Naive thymus-derived CD4-positive, alpha-beta T cell (primary cell): ENCODE measurements at places on chromosomes 1 and 21.

- H3K4me1 ChIP-seq = no peaks in the 10 kb centered on the region
- DNase-seq = no peak
- H3K36me3 ChIP-seq = no peaks in the 10 kb centered on the region
- no peak overlapping the region for H3K27ac ChIP-seq
Observed at GRCh38 chr21:45334591-45335081, 46.9 kb upstream of the POFUT2 start.

DNA sequence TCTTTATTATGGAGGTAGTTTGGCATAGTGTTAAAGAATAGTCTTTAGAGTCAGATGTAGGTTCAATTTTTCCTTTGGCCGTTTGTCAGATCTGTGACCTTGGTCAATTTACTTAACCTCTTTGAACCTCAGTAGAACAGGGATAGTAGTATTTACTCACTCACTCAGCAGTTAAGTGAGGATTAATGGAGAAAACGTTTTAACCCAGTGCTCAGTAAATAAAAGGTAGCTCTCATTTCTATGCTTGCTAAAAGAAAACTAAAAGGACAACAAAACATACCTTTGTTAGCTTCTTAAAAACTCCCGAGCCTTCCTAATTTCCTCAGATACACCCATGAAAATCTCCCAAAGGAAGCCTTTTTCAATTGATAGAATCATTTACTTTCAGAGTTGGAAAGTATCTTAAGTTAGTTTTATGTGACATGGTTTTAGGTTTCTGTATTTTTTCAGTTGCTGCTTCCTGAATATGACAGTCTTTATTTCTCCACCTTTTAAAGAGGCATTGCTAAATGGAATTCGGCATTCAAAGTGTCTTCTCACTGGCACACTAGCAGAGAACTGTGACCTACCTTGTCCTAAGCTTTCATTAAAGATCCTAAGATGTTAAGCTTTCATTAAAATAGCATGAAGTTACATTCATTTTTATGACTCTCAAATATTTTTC is 7.8 kb downstream of the ABCD3 start:
- no peak overlapping the region for H3K4me3 ChIP-seq
- no peaks in the 10 kb centered on the region for H3K4me1 ChIP-seq
- no peaks in the 10 kb centered on the region for H3K36me3 ChIP-seq
- H3K27ac ChIP-seq = no peak overlapping the region
- DNase-seq = no peak
- no peaks in the 10 kb centered on the region for H3K27me3 ChIP-seq

DNA sequence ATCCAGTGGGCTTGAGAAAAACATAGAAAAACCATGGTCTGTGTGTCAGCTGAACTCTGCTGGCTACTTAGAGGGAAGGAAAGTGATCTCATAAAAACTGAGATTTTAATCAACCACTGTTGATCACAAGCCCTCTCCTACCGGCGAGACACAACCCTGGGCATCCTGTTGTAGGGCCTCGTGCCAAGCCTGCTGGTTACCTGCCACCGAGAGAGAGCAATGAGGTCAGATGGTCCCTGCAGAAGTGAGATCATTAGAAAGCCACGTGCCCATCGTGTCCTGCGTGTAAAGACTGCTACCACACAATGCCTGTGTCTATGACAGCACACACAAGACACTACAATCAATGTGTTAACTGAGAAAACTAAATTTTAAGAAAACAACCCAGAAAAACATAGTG is 41.7 kb upstream of the GPR153 start:
- H3K36me3 ChIP-seq = peaks cover 4% of the 10 kb centered on the region
- H3K4me1 ChIP-seq = no peaks in the 10 kb centered on the region
- no peak for DNase-seq
- no peaks in the 10 kb centered on the region for H3K27me3 ChIP-seq
- H3K4me3 ChIP-seq = no peak overlapping the region
- H3K27ac ChIP-seq = no peak overlapping the region

DNA sequence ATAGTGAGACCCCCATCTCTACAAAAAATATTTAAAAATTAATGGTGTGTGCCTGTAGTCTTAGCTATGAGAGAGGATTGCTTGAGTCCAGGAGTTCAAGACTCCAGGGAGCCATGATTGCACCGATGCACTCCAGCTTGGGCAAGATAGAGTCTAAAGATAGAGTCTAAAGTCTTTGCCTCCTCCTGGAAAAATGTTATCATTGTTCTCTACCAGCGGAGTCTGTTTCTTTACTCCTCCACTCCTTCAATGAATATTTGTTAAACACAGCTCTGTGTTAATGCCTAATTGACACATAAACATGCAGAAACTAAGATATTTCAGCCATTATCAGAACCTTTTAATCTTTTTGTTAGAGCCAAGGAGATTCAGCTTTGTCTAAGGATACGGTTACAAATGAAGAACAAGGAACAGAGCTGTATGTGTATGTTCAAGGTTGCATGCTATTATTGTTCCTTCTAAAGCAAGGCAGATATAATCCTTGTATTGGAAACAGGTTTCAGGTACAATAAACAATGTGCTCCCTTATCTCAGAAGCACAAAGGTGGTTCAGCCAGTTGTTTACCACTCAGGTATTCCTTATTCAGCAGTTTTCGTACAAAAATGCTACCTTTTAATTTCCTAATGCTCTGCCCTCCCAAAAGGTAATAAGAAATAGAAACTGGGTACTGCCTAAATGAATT is 15.4 kb downstream of the OVAAL start:
- H3K4me1 ChIP-seq = no peaks in the 10 kb centered on the region
- no peak overlapping the region for H3K27ac ChIP-seq
- H3K4me3 ChIP-seq = no peak overlapping the region
- H3K36me3 ChIP-seq = no peaks in the 10 kb centered on the region
- no peak for DNase-seq

DNA sequence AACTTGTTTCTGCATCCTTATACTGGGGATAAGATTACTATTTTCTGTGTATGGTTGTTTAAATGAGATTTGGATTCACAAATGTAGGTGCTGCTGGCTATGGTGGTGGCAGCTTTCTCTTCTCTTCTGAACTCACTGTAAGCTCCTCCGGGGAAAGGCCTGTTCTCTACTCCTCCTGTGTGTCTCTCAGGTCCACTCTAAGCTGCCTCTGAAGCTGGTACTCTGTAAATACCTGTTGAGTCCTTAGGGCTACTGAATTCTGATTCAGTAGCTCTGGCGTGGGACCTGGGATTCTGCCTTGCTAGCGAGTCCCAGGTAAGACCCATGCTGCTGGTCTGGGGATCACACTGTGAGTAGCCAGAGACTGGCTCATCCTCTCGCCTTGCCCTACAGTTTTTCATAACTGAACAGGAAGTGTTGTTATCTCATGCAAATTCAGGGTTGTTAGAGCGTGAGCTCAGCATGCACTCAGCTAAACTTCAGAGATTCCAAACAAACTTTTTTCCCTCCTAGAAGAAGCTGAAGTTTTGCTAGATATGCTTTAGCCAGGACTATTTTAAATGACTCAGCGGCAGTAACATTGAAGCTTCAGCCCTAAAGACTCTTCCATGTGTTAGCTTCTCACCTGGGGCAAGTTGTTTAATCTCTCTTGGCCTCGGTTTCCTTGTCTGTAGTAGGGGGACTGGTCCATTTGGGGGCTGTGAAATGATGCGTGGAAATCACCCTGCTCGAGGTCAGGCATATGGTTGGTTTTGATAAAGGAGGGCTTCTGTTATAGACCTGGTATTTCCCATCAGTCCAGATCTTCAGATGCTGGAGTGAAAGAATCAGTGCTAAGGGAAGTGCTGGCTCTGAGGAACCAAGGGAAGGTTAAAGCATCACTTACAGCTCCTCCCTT is 271.5 kb upstream of the TMEM51 start:
- no peaks in the 10 kb centered on the region for H3K27me3 ChIP-seq
- H3K27ac ChIP-seq = no peak overlapping the region
- no peak overlapping the region for H3K4me3 ChIP-seq
- H3K36me3 ChIP-seq = no peaks in the 10 kb centered on the region
- no peak for DNase-seq

DNA sequence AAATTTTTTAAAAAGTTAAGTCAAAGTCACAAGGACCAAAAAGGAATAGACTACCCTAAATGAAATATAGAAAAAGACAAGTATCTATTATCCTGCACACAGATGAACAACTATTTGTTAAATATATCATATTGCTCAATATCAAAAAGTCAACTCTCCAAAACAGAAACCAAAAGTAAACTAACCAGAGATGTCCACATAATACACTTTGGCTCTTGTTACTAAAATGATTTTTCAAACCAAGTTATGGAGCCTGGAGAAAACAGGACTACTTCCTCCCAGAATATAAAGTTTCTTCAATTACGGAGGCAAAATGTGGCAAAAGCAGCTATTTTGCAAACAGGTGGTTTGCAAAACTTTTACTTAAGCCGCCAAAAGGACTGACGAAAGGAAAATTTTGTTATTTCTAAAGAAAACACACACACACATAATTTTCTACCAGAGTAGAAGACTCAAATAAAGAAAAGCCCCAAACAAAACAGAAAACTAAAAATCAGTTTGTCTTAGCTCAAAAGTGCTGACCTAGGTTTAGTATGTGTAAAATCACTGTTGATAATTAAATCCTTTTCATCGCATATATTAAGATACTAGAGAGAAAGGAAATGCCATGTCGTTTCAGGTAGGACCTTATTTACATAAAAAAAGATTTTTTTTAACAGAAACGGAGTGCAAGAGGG is 1.1 kb downstream of the DPYD start:
- H3K36me3 ChIP-seq = peaks cover 9% of the 10 kb centered on the region
- H3K4me3 ChIP-seq = peak overlapping the region; percentile 93
- no peak for DNase-seq
- peaks cover 17% of the 10 kb centered on the region for H3K4me1 ChIP-seq
- no peaks in the 10 kb centered on the region for H3K27me3 ChIP-seq
